ENCODE measurements at places on chromosomes 7 and 10.
A peak's percentile ranks its signal among the peaks of the same experiment; 100 is the strongest.

DNA sequence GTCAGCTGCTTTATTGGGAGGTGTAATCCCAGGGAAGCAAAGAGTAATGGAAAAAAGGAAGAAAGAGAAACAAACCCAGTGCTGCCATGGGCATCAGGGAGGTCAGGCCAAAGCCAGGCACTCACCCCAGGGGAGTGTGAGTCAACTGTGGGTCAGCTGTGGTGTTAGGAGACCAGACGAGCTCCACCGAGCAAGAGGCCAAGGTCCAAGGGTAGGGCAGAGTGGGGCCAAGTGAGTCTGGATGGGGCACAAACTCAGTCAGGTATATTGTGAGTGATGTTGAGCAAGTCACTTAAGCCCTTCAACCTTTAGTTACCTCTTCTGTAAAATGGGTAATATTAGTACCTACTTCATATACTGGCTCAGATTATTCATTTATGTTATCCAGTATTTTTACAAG lies 30.4 kb upstream of the CDK13 start:
- no peak for DNase-seq

GRCh38 chr7:22979861-22980260 lies 34.1 kb downstream of the HYCC1 start:
- DNase-seq = no peak

GRCh38 chr10:132789659-132790148 lies 3.8 kb upstream of the NKX6-2 start:
- no peak for DNase-seq

- no peak for DNase-seq
These were observed 80.5 kb downstream of the IDE start for GRCh38 chr10:92493362-92493761.

GRCh38 chr7:152336754-152337368 lies 98.9 kb downstream of the KMT2C start:
- DNase-seq = no peak

GRCh38 chr7:155959894-155960293 lies 147.6 kb upstream of the SHH start:
- DNase-seq = no peak

- no peak for DNase-seq
These were observed 108.1 kb downstream of the CCDC71L start for GRCh38 chr7:106552645-106553445.

GRCh38 chr10:5343561-5343960 lies 21.2 kb upstream of the UCN3 start:
- no peak for DNase-seq

DNA sequence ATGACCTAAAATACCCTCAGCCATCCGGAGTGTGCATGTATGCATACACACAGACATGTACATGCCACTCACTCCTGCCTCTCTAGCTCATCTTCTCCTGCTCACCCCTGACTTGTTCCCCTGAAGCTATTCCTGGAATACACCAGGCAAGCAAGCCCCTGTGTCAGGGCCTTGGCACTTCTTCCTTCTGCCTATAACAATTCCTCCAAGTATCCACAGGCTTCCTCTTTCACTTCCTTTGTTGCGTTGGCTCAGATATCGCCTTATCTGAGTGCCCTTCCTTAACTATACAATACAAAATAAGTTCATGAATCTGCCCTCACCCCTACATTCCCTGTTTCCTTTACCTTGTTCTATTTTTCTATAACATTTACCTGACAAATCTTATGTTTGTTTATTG lies 88.8 kb downstream of the NOD1 start:
- no peak for DNase-seq

- no peak for DNase-seq
These were observed 75.9 kb downstream of the SVOPL start for GRCh38 chr7:138625084-138625848.

DNA sequence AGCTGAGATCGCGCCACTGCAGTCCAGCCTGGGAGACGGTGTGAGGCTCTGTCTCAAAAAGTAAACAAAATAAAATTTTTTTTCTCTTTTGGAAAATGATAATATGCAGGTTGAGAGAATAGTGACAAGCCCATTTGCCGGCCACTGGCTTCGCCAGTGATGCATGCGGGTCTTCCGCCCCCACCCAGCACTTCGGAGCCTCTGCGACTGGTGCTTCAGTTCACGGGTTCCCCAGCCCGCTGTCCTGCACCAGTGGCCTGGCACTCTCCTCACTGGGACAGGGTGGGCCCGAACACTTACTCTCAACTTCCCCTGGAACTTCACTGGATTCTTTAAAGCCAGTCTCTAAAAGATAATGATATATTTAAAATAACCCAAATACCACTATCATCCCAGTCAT lies 2.7 kb downstream of the SUN1 start:
- DNase-seq = no peak

GRCh38 chr10:2509081-2509531 lies 558.2 kb upstream of the PFKP start:
- DNase-seq = no peak

GRCh38 chr7:29063872-29064271 lies 82.5 kb downstream of the CPVL start:
- no peak for DNase-seq

DNA sequence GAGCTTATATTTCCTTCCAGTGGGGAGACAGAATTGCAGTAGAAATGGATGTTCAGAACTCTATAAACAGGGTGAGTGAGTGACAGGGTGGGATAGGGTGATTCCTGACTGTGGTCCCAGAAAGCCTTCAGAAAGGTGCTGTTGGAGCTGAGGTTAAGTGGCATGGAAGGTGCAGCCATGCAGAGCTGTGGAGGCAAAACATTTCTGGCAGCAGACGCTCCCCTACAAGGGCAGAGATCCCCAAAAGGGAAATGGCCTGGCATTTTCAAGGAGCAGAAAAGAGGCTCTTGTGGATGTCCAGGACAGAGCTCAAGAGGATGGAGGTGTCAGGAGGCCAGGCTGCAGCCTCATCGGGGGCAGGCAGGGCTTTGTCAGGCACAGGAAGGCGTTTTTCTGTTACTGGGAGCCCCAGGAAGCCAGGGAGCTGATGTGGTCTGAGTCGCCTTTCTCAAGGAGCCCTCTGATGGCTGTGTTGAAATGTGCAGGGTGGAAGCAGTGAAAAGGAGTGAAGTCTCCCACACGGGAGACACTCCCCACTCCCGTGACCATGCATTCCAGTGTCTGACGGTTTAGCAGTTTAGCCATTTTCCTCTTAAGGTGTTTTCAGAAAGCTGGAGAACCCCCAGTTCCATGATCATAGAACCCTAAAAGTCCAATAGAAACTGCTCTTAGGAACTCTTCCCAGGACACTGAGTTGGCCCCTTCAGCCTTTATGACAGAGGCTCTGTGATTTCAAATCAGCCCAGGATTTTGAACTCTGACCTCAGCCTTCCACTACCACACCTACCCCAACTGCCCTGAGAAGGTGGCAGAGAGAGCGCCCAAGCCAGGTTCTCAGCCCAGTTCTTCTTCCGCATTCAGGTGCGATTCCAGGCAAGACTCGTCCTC lies 96.2 kb downstream of the C10orf105 start:
- DNase-seq = peak; percentile 38

DNA sequence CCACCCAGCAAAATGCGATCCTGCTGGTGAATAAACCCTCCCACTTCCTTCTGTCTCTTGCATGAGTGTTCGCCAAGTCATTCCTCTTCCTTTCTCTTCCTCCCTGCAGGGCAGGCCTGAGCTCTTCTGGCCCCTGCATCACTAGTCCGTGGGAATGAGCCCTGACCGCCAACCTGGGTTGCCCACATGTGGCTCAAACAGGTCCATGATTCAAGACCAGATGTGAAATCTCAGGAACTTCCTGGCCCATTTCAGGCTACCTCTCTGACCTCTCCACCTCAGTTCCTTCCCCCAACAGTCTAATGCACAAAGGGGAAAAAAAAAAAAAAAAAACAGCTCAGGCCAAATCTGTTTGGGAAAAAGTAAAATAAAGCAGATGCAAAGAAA lies 5.4 kb upstream of the YWHAG start:
- DNase-seq = peak; percentile 54
